ENCODE measurements at places on chromosomes 6 and 20. TPM values are rescaled to one million over a fixed set of nuclear protein-coding genes. Genes with fewer than 3 reads are reported as not detected.

GRCh38 chr6:84657486-84657885 is 106.9 kb downstream of the TBX18 start:
- no peak for DNase-seq

GRCh38 chr6:3391902-3392458 is 64.9 kb downstream of the SLC22A23 start:
- DNase-seq: no peak

DNA sequence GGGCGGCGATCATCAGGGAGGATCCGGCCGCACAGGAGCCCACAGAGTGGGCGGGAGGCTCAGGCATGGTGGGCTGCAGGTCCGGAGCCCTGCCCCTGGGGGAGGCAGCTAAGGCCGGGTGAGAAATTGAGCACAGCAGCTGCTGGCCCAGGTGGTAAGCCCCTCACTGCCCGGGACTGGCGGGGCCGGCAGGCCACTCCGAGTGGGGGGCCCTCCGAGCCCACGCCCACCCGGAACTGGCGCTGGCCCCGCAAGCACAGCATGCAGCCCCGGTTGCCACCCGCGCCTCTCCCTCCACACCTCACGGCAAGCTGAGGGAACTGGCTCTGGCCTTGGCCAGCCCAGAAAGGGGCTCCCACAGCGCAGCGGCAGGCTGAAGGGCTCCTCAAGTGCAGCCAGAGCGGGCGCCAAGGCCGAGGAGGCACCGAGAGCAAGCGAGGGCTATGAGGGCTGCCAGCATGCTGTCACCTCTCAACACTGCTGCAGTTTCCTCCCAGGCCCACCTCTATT is 48.1 kb upstream of the UST start:
- DNase-seq: no peak

DNA sequence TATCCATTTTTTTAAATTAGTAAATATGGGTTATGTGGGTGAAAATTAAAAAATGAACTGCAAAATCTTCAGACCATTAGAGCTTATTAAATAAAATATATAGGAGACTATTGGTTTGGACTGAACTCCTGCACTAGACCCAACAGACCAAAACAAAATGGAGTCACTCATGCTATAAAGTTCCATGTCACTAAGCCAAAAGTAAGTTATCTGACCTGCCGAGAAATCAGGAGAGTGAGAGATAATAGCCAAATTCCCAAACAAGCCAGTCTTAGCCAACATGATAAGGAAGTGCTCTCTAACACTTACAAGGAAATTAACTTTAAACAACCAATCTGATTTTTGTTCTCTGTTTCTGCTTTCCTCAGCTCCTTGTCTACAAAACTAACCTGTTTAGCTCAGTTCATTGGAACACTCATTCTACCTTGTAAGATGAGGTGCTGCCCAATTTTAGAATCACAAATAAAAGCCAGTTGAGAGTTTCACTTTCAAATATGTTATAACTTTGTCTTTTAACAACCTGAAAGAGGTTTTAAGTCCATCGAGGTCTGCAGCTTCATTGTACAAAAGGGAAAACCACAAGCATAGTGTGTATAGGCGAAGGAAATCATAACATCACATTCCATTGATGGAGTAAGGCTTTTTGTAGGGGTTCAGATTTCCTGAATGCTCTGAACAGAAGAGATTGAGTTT is 220.5 kb downstream of the TENT5A start:
- no peak for DNase-seq

GRCh38 chr20:57507477-57507876 is 17.5 kb downstream of the CTCFL start:
- DNase-seq: no peak

GRCh38 chr20:48679599-48679998 is 148.2 kb downstream of the PREX1 start:
- DNase-seq: no peak

DNA sequence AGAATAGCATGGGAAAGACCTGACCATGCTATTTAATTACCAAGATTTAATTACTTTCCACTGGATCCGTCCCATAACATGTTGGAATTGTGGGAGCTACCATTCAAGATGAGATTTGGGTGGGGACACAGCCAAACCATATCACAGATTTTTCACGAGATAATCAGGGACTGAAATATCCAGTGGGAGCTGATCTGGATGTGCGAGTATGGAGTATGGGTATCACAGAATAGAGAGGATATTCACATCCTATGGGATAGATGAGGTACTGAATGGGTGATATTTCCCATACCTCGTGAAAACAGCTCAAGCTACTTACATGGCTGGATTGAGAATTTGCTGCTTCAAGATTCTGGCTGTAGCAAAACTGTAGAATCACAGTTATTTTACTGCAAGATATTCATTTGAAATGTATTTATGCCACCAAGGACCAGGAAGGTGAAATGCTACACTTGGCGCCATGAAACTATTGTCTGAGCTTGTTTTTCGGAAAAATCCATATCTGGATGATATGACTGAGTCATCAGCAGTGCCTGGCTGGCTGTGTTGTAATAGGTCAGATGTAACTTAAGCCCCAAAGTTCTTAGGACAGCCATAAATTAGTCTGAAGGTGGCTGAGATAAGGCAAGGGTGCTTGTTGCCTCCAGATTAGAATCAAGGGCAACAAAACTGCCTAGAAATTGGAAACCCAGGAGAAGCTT is 29.8 kb downstream of the KCNS1 start:
- DNase-seq: no peak

DNA sequence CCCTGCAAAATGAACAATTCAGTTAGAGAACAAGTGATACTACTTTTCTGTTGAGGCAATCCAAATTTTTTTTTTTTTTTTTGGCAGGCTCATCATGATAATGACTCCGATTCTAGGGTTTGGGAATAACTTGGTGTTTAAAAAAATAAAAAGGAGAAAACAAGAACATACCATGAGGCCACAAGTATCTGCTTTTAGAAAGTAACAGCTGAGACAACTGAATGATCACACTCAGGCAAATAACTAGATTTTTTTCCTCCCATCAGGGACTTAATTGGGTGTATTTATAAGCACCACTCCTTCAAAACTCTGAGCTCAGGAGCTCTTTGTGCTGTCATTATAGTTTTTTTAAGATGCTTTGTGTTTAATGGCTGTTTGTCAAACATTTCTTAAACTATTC is 29.6 kb downstream of the PAK5 start:
- DNase-seq: no peak

LAMP5 gene
- total RNA-seq: not detected

SLCO4A1 gene
- 3.0 TPM for total RNA-seq

HLA-DQA1 gene
- total RNA-seq: 21.9 TPM
